Ureter (tissue), 1 donor: ENCODE measurements at places on chromosomes 1 and 21. TPM values are rescaled to one million over a fixed set of nuclear protein-coding genes. Genes with fewer than 3 reads are reported as not detected.

Gene RAD54L
- 0.39 TPM for total RNA-seq

Gene MYCL
- 84.3 TPM for total RNA-seq

GRCh38 chr1:150192012-150192411, 42.3 kb downstream of the PLEKHO1 start:
- no peak for DNase-seq

DNA sequence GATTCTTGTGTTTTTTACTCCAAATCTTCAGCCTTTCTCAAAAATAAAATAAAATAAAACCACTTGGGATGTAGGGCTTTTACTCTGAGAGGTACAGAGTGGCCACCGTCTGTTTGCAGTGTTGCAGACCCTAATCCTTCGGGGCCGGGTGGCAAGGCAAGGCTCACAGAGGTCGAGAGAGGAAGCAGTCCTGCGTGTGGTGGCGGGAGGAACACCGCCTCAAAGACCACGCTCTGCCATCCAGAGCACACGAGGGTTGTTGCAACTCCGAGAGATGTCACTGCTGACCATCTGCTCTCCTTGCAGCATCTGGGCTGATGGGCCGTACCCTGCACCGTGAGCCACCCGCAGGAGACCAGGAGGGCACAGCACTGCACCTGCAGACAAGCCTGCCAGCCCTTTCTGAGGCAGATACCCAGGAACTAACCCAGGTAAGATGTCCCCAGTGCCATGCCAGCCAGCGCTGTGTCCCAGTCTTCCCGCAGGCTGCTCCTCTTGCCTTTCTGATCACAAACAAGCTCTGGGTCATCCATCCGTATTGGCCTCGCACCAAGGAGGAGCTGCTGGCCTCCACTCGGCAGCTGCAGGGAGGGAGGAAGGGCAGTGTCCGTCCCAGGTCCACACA, 31.5 kb downstream of the SNAP47 start:
- no peak for DNase-seq

GRCh38 chr1:40774266-40774998, 9.2 kb upstream of the KCNQ4 start:
- no peak for DNase-seq

- no peak for DNase-seq
Observed at GRCh38 chr1:158121604-158122254, 59.0 kb upstream of the CD1D start.

GRCh38 chr1:155171836-155172731, 1.0 kb downstream of the KRTCAP2 start:
- DNase-seq, result peak; percentile 40

GRCh38 chr1:232751393-232752140, 53.6 kb upstream of the MAP10 start:
- DNase-seq, result no peak

DNA sequence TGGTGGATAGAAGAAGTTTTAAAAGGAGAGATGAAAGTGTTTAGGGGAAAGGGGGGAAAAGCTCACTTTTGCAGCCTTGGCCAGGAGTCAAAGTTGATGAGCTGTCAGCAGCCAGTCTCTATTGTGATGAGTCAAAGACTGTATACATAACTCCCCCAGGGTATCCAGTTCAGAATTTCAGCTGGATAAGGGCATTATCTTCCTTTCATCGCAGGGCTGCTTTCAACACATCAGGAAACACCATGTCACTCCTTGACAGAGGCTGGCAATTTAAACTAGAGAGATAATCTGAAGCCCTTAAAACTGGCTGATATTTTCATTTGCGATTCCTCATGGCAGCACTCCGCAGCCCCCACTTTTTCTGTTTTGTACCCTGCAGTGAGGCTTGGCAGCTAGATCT, 328.5 kb downstream of the TBX15 start:
- DNase-seq, result no peak

GRCh38 chr1:216523043-216523442, 99.8 kb upstream of the USH2A start:
- no peak for DNase-seq

- no peak for DNase-seq
Observed at GRCh38 chr1:184615301-184615700, 139.4 kb downstream of the EDEM3 start.

DNA sequence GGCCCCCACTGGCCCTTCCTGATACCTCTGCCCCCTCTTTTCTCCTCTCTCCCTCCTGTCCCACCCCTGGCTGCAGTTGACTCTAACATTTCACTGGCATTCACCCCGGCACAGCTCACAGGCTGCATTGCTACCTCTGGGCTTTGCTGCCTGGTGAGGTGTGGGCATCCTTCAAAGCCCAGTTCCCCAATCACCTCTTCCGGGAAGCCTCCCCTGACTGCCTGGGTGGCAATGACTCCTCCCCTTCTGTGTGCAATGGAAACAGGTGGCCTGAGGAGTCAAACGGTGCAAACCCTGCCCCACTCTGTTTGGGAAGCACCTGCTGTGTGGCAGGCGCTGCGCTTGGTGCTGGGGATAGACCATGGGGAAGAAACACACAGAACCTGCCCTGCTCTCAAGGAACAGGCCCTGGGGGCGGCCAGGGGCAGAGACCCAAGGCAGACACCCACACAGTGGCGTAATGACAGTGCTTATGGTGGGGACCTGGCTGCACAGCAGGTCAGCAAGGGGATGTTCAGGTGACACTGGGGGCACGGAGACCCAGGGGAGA, 39.3 kb upstream of the POFUT2 start:
- DNase-seq, result no peak

GRCh38 chr1:182731852-182732575, 47.6 kb upstream of the RGS8 start:
- no peak for DNase-seq
